ENCODE measurements at places on chromosomes 16 and 17.

- DNase-seq: no peak
These were observed 218.7 kb downstream of the NTN1 start for GRCh38 chr17:9239793-9240658.

DNA sequence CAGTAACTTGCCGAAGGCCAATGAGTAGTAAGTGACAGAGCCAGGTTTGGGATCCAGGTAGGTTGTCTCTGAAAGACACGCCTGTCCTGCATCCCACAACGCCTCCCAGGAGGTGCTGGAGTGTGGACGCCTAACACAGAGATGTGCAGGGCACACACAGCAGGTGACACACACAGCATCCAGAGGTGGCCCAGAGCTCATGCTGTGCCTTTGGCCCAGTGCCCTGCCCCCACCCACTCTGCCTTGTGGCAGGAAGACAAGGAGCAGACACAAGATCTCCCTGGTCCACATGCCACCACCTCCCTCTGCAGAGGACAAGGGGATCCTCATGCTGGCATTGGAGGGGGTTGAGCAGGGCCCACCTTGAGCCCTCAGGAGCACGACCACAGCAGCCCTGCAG is 14.7 kb upstream of the STH start:
- DNase-seq: peak; percentile 21

DNA sequence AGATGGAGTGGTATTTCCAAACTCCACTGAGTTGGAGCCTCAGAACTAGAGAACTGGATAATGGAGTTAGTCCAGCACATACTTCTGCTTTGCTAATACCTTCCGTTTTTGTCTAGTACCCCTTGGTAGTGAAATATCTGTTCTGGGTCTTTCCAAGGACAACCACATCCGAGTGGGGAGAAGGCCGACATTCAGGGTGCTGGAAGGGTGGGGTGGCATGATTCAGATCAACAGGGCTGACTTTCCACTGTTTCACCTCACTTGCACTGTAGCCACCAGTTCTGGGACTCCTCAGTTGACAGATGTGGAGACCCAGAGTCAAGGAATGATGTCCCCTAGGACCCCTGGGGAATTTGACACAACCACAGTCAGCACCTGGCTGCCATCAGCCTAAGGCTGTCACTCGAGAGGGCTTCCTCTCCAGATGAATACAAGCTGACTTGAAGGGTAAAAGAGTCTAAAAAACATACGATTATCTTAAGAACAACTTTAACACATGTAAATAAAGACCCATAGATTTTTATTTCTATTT is 84.8 kb upstream of the HNF1B start:
- no peak for DNase-seq

DNA sequence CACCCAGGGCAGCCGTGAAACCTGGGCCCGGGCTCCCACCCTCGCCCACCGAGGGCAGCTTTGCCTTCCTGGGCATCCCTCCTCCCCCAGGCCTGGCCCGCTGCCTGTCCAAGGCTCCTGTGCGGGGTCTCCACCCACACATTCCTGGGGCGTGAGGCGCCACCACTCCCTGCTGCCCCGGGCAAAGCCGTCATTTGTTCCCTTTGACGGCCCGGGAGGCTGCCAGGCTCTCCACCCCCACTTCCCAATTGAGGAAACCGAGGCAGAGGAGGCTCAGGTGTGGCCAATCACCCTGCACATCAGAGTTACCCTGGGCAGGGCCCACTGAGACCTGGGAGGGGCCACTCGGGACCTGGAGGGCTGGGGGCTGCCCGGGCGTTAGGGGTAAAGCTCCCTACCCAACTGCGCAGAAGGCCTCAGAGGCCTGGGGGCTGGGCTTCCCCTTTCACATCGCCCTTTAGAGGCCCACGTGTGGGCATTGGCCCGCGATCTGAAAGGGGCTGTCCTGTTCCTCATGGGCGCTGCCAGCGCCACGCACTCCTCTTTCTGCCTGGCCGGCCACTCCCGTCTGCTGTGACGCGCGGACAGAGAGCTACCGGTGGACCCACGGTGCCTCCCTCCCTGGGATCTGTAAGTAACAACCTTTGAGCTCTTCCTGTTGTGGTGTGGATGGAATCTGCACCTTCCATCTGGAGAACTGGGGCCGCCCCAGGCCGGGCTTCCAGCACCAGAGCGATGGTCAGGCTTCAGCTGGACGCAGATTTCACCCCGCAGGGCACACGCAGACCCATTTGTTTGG is at the start of gene MSLN:
Gene MSLN, plus strand, starts transcription at position 190 of the 799 bp plus-strand sequence. CDS start 1,947 bp downstream, outside the sequence.
- no peak for DNase-seq

DNA sequence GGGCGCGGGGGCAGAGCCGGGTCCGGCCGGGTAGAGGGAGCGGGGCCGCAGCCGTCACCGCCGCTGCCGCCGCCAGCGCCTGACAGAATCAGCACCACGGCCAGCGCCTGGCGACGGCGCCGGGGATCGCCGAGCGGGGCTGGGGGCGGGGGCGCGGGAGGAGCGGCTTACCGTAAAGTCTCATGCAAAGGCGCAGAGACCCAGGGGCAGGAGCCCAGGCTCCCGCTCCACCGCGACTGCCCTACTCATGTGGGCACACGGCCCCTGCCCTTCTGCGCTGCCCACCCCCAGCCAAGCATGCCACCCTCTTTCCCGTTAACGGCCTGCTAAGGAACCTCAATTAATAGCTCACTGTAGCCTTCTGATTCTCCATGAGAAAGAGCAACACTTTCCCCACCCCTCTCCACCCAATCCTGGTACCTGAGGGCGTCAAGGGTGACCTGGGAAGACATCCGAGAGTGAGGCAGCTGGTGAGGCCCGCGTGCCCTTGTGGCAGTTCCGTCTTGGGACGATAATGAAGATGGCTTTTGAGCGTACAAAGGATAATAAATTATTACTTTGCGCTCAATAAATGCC is at the start of gene SEZ6:
Gene SEZ6, minus strand, starts transcription at position 98 of the 576 bp plus-strand sequence. CDS start 164 bp downstream, outside the sequence.
- peak; percentile 94 for DNase-seq

Measured in NCI-H69 (cell line).